ENCODE measurements at places on chromosomes 3 and 15. TPM values are rescaled to one million over a fixed set of nuclear protein-coding genes. Genes with fewer than 3 reads are reported as not detected.

ZPLD1 gene
- total RNA-seq: 0.05 TPM

FANCD2OS gene
- total RNA-seq: not detected

TPRG1 gene
- 0.38 TPM for total RNA-seq

CLSTN2 gene
- 0.02 TPM for total RNA-seq

All from A549 treated with ZK216348 at 1 μM for 4 hours (cell line).